ENCODE measurements at places on chromosomes 5 and 9.

- DNase-seq: no peak
These were observed 599.9 kb downstream of the CSNK1G3 start for GRCh38 chr5:124111886-124112285.

- DNase-seq: no peak
These were observed 46.4 kb upstream of the EDIL3 start for GRCh38 chr5:84430863-84431663.

- DNase-seq: no peak
These were observed 25.4 kb upstream of the EXOC3 start for GRCh38 chr5:417301-418161.

DNA sequence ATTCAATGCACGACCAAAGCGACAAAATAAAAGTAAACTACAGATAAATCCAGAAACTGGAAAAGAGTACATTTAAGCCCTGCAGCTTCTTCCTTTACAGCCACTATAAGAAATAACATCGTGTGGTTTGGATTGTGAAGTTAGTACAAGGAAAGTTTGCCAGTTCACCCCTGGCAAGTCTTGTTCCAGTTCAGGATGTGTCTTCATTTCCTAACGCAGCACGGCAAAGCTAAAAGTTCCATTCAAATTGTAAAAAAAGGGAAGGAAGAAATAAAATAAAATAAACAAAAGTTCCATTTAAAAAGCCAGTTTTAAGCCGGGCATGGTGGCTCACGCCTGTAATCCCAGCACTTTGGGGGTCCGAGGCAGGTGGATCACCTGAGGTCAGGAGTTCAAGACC is 83.3 kb upstream of the RETREG1 start:
- DNase-seq: no peak

DNA sequence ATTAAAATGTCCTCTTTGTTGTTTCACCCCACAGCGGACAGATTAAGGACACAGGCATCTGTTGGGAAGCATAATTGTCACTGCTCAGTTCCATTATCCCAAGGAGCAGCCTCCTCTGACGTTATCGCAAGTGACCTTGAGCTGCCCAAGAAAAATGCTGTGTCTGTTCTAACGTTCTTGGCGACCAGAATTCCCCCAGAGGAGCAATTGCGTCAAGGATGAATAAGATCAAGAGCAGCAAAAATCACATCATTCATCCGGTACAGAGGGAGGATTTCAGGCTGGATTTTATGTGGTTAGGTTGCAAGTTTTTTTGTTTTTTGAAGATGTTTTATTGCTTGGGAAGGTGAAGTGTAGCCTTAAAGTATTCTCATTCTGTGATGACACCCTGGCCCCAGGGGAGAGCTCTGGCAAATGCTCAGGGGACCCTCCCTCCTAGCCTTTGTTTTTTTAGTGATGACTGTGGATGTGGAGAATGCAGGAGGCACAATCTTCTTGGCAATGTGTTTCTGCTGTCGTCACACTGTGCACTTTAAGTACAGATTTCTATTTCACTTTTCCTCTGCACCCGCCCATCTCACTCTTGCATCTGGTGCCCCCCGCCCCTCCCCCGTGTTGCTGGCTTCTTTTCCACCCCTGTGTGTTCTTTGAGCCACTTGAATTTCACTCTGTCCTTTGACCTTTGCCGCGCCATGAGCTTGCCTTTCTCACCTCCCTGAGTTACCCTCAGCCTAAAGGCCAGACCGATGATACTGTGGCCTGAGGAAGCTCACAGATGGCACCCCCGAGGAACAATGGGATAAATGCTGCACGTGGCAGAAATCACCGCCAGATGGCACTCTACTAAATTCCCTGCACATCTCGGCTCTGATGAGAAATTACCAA is 308.5 kb downstream of the RAB3C start:
- DNase-seq: peak; percentile 70

GRCh38 chr5:67490543-67491321 is 294.1 kb upstream of the CD180 start:
- DNase-seq: no peak

GRCh38 chr5:6676702-6677101 is 36.5 kb upstream of the TENT4A start:
- no peak for DNase-seq

DNA sequence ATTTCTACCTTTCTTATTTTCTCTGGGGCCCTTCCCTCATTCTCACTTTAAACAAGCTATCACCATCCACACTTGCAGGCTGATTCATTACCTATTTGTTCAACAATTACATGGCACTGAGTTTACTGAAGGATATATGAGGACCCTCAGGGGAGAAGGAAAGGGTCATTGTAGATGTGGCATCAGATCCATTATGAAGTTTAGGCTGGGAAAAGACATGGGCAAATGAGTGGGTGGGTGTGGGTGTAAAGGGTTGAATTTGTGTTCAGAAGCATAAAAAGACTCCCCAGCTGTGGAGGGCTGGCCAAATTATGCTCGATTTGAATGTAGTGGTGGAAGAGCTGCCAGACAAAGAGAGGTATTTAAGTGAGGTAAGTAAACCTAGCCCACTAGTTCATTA is 55.9 kb upstream of the MTAP start:
- no peak for DNase-seq

DNA sequence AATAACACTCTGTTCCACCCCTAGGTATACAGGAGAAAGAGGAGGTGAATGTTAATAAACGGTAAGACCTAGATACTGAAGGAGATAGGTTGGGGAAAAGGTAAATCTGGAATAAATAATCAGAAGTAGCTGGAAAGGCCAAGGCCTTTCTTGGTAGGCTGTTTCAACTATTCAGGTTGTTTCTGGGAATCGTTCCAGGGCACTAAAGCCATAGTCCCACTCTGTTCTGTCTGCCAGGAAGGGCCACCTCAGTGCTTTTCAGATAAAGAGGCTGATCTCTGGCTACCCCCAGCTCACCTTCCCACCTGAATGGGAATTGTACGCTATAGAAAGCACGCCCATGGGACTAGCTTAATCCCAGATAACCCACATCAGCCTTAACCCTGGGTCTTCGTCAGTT is 32.9 kb downstream of the DCAF12 start:
- no peak for DNase-seq

DNA sequence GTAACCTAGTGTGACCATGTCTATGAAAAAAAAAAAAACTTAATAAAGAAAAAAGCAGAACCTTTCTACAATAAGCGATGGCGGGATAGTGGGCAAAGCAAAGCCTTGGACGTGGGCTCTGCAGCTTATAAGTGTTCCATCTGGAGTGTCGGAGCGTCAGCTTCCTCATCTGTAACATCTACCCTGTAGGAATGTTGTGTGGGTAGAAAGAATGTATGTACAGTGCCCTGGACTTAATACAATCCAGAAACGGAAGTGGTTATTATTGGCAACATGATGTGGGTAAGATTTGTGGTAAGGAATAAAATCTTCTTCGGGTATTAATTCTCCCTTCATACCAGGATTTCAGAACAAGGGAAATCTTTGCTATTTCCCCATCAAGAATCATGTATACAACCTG is 66.5 kb downstream of the SEMA5A start:
- DNase-seq: peak; percentile 29

DNA sequence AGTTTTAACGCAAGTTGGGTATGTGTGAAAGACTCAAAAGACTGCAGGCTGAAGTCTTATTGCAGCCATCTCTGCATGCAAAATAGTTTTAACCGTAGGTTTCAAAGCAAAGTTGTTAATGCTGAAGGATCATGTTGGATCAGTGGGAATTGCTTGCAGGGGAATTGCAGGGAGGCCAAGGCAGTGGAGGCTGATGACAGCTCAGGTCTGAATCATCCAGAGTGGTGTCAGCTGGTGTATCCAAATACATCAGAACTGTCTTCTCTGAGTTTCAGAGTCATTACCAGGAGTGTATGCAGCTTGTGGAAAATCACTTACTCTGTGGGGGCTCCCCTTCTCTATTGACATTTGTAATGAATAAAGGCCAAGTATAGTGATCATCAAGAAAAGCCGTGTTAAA is 435.7 kb downstream of the SH3GL2 start:
- DNase-seq: no peak

DNA sequence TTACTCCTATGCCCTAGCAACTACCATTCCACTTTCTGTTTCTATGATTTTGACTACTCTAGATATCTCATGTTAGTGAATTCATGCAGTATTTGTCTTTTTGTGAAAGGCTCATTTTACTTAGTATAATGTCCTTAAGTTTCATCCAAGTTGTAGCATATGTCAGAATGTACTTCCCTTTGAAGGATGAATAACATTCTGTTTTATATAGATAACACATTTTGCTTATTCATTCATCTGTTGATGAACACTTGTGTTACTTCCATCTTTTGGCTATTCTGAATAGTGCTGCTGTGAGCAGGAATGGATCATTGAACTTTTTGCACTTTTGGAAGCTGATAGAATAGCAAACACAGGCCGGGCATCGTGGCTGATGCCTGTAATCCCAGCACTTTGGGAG is 140.2 kb upstream of the MYO10 start:
- no peak for DNase-seq

DNA sequence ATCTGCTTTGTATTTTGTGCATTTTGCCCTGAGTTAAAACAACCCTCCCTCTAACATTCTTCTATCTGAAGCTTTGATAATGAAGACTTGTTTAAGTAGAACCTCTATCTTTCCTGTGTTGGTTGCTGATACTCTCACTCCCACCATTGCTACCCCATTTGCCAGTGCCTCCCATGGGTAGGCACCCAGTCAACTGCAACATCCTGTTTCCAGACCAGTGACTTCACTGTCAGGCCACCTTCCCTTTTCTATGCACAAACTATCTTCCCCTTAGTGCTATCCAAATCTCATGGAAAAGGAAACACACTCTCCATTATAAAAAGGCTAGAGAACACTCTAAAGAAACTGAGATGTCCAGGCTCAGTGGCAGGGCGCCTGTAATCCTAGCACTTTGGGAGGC is 5.6 kb upstream of the IARS1 start:
- DNase-seq: no peak

DNA sequence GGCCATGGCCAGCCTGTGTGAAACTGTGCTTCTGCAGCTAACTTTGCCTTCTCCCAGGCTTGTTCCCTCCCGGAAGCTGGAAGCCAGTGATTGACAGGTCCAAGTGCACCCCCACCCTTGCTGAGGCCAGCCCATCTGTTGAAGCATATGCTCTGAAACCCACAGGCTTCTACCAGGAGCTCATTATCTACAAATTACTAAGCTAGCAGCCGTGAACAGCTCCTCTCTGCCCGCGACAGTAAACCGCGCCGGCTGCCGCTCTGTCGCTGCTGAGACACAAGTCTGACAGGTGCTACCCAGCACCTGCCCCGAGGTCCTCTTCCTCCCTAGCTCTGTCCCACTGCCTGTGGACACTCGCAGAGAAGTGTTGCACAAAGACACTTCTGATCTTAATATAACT is 490.9 kb downstream of the GADD45G start:
- DNase-seq: no peak

DNA sequence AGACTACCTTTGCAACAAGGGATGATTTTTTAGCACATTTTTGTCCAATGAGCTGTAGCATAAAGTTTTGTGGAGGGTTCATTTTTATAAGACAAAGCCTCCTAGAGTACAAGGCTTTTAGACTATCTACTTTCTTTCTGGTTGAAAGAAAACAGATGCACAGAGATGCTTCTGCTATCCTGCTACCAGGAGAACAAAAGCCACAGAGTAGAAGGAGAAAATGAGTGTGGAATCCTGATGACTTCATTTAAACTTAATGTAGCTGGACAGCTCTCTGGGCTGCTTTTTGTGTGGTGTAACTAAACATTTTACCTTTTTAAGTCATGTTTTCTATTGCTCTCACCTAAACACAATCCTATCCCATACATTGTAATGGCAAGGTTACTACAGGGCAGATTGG is 1009.4 kb downstream of the TLE1 start:
- no peak for DNase-seq

GRCh38 chr5:157956271-157956885 is 97.4 kb upstream of the CLINT1 start:
- DNase-seq: no peak

DNA sequence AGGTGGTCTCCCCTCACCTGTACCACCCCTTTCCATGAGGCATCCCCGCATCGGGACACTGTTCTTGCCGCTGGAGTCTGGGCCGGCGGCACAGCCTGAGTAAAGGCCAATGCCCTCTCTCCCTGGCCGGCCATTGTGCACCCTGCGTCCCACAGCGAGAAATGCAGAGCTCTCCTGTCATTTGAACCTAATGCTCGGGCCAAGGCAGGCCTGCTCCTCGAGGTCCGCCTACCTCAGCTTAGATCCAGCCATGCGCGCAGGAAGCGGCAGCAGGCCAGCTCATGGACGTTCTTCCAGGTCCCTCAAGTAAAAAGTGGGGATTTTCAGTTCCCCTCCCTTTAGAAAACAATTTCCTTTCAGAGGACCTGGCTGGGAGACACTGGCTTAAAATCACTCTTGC is 135.0 kb downstream of the HSD17B3 start:
- DNase-seq: no peak

- DNase-seq: no peak
These were observed 28.6 kb upstream of the SPATA31E1 start for GRCh38 chr9:87853876-87854579.

DNA sequence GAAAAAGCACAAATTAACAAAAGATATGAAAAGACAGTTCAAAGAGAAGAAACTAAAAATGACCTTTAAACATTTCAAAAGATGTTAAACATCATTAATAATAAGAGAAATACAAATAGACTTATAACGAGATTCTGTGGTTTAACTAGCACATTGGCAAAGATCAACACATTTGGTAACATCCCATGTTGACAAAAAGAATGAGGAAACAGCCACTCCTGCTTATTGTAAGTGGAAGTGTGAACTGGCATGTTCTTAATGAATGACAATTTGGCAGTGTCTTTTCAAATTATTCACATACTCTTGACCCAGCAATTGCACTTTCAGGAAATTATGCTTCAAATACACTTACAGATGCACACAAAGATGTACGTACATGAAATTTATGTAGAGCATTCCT is 176.3 kb downstream of the TLE1 start:
- DNase-seq: no peak

DNA sequence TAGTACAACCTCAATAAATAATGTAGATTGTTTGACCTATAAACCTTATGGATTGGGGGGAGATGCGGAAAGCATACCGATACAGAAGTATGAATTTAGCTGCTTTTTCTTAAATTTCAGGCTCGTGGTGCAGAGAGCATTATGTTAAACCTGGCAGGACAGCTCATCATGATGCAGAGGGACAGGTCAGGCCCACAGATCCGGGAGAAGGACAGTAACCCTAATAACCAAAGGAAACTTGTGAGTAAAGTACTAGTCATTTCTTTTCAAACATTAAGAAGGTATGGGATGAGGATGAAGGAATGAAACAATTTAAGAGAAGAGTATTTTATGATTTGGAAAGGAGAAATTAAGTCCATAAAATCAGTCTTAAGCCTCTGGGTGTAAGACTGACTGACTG is 70.5 kb downstream of the ERMP1 start:
- no peak for DNase-seq

DNA sequence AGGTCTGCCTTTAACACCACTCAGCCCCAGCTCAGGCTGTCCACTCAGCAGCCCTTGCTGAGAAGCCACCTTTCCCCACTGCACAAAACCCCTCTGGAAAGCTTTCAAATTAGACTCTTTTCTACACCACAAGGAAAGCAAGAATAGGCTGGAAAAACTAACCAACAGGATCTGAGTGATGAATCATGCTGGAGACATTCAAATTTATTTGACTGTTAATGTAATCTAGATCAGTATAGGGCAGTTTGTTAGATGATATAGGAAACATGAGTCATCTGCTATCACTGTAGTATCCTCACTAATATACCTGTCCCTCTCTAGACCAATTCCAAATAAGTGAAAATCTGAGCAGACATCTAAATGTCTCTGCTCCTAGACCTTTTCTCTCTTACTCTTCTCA is 127.8 kb upstream of the PAM start:
- DNase-seq: peak; percentile 12

GRCh38 chr5:77318060-77318459 is 107.6 kb downstream of the PDE8B start:
- DNase-seq: no peak

- no peak for DNase-seq
These were observed 117.5 kb upstream of the MTAP start for GRCh38 chr9:21684831-21685362.

Measured in AG08396 (cell line).